ENCODE measurements at places on chromosomes 4 and X. TPM values are rescaled to one million over a fixed set of nuclear protein-coding genes. Genes with fewer than 3 reads are reported as not detected.

CPLX1 gene
- not detected for total RNA-seq

IL9R gene
- not detected for total RNA-seq

GRCh38 chr4:69830560-69831269 lies 29.2 kb downstream of the SULT1E1 start:
- H3K27ac ChIP-seq = no peak overlapping the region
- no peaks in the 10 kb centered on the region for H3K36me3 ChIP-seq
- no peak for DNase-seq
- no peaks in the 10 kb centered on the region for H3K27me3 ChIP-seq
- H3K4me3 ChIP-seq = no peak overlapping the region

- H3K27ac ChIP-seq = no peak overlapping the region
- H3K4me1 ChIP-seq = peaks cover 9% of the 10 kb centered on the region
- peak; percentile 72 for DNase-seq
- peaks cover 18% of the 10 kb centered on the region for H3K27me3 ChIP-seq
- H3K36me3 ChIP-seq = peaks cover 3% of the 10 kb centered on the region
- H3K4me3 ChIP-seq = no peak overlapping the region
These were observed 13.2 kb upstream of the PDE6B start for GRCh38 chr4:612052-612748.

DNA sequence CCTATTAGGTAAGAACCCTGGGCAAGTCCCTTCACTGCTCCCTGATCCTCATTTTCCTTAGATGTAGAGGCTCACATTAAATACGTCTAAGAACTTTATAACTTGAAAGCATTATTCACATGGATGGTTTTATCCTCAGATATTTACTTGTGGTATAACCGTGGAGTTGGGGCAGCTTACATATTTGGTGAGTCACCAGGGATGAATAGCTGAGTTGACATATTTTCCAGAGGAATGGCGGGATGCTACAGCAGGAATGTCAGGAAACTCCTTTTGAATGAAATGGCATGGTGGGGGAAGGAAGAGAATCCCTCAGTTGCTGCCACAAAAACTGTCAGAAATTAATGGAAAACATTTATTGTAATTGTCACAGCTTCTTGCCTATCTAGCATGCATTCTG lies 165.3 kb upstream of the RPS6KA3 start:
- peaks cover 3% of the 10 kb centered on the region for H3K4me1 ChIP-seq
- DNase-seq = no peak
- H3K27me3 ChIP-seq = no peaks in the 10 kb centered on the region
- no peak overlapping the region for H3K27ac ChIP-seq
- H3K4me3 ChIP-seq = no peak overlapping the region

GRCh38 chr4:153651587-153651986 lies 32.5 kb upstream of the TLR2 start:
- H3K4me3 ChIP-seq = no peak overlapping the region
- H3K36me3 ChIP-seq = no peaks in the 10 kb centered on the region
- peaks cover 61% of the 10 kb centered on the region for H3K4me1 ChIP-seq
- peak overlapping the region; percentile 6 for H3K27ac ChIP-seq
- no peaks in the 10 kb centered on the region for H3K27me3 ChIP-seq

DNA sequence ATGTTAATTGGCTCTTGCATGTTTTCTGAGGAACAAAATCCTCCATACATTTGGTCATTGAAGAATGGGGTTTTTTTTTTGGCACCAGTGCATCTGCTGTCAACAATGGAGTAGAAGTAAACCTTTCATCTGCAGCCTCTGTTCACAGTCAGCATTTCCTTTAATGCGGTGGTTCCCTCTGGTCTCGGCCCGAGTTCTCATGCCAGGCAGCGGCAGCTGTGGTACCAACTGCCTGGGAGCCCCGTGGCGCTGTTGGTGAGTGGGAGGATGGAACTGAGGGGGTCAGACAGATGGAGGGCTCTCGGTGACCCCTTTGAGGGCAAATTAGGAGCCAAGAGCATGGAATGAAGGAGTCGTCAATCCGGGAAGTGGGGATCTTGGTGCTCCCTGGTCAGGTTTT lies 114.7 kb downstream of the AFF1 start:
- peaks cover 18% of the 10 kb centered on the region for H3K4me1 ChIP-seq
- DNase-seq = no peak
- no peaks in the 10 kb centered on the region for H3K27me3 ChIP-seq

DNA sequence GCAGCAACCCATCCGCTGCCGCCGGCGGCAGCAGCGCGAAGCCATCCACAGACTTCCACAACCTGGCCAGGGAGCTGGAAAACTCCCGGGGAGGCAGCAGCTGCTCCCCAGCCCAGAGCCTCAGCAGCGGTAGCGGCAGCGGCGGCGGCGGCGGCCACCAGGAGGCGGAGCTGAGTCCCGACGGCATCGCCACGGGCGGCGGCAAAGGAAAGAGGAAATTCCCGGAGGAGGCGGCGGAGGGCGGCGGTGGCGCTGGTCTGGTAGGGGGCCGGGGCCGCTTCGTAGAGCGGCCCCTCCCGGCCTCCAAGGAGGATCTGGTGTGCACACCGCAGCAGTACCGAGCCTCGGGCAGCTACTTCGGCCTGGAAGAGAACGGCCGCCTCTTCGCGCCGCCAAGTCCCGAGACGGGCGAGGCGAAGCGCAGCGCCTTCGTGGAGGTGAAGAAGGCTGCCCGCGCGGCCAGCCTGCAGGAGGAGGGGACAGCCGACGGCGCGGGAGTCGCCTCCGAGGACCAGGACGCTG lies 4.9 kb downstream of the PRDM8 start:
- peaks cover 21% of the 10 kb centered on the region for H3K4me1 ChIP-seq
- DNase-seq = no peak
- H3K27me3 ChIP-seq = peaks cover 68% of the 10 kb centered on the region
- no peak overlapping the region for H3K27ac ChIP-seq

GRCh38 chr4:5882947-5883346 lies 9.9 kb downstream of the CRMP1 start:
- no peak overlapping the region for H3K27ac ChIP-seq
- H3K4me3 ChIP-seq = no peak overlapping the region
- H3K27me3 ChIP-seq = no peaks in the 10 kb centered on the region
- DNase-seq = no peak

- no peak overlapping the region for H3K4me3 ChIP-seq
- no peak for DNase-seq
- H3K4me1 ChIP-seq = peaks cover 6% of the 10 kb centered on the region
- no peaks in the 10 kb centered on the region for H3K27me3 ChIP-seq
These were observed 17.7 kb downstream of the CD99L2 start for GRCh38 chrX:150880808-150881165.

GRCh38 chr4:7426525-7427171 lies 8.1 kb downstream of the PSAPL1 start:
- peaks cover 2% of the 10 kb centered on the region for H3K27me3 ChIP-seq
- peaks cover 9% of the 10 kb centered on the region for H3K4me1 ChIP-seq
- no peak overlapping the region for H3K4me3 ChIP-seq
- no peaks in the 10 kb centered on the region for H3K36me3 ChIP-seq
- no peak for DNase-seq
- H3K27ac ChIP-seq = no peak overlapping the region

DNA sequence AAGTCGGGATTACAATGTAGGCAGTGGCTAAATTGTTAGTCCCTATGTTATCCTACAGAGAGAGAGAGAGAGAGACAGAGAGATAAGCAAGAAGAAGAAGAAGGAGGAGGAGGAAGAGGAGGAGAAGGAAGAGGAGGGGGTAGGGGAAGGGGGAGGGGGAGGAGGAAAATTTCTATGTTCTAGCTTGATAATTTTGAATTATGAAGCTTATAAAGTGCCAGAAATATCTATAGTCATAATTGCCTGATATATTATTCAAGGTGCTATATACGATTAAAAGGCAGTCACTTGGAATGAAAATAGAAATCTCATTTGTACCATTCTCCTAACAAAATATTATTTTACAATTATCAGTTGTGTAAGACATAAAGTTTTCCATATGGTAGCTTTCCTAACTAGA lies 122.4 kb upstream of the PRR32 start:
- no peak overlapping the region for H3K27ac ChIP-seq
- H3K4me3 ChIP-seq = no peak overlapping the region
- no peak for DNase-seq

GRCh38 chrX:817759-818300 lies 187.2 kb downstream of the SHOX start:
- no peak overlapping the region for H3K4me3 ChIP-seq
- no peak overlapping the region for H3K27ac ChIP-seq
- H3K36me3 ChIP-seq = peaks cover 4% of the 10 kb centered on the region

GRCh38 chr4:170089668-170090351 lies at the start of gene AADAT:
Gene AADAT, minus strand, starts transcription at chr4:170089956. Its CDS starts 266 bp downstream, at chr4:170089690.
- H3K27ac ChIP-seq = peak within 1 kb of the TSS; percentile 68
- H3K4me1 ChIP-seq = peaks cover 21% of the 10 kb centered on the region
- no peak for DNase-seq
- no peaks in the 10 kb centered on the region for H3K27me3 ChIP-seq
- peaks cover 8% of the 10 kb centered on the region for H3K36me3 ChIP-seq

- no peak overlapping the region for H3K27ac ChIP-seq
- no peaks in the 10 kb centered on the region for H3K4me1 ChIP-seq
- no peaks in the 10 kb centered on the region for H3K27me3 ChIP-seq
- DNase-seq = no peak
These were observed 23.2 kb downstream of the IL15 start for GRCh38 chr4:141659539-141659938.

DNA sequence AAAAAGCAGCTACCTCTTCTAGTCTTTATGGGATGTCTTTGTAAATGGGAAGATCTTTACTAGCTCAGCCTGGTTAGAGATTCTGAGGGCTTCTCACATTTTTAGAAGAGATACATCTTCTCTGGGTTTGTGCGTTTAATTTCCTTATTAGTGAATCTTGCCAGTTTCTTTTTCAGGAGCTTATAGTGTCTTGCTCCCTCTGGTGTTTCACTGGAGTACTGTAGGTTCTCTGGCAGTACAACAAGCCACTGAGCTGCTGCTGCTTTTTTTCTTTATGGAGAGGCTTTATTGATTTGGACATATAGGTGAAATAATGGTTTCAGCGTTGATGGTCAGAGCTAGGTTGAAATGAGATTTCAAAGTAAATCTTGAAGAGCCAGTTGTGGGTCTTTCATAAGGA lies 82.9 kb downstream of the LAS1L start:
- no peak overlapping the region for H3K4me3 ChIP-seq
- no peaks in the 10 kb centered on the region for H3K36me3 ChIP-seq
- no peak for DNase-seq
- H3K27ac ChIP-seq = no peak overlapping the region
- no peaks in the 10 kb centered on the region for H3K4me1 ChIP-seq

DNA sequence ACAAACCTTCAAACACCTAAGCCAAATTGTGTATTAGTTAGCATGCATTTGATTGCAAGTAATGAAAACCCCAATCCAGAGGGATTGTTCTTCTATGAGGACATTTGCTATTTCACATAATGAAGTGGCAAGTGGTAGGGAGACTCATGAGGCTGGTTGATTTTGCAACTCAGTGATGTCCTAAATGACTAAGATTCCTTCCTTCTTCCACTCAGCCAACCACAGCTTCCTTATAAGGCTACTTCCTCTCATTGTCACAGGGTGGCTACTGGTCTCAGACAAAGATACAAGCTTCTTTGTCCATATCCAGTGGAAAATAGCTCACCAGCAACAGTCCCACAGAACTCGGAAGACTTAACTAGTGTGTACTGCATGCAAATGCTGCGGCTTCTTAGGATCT lies 5.3 kb upstream of the OTC start:
- no peak overlapping the region for H3K27ac ChIP-seq
- H3K4me3 ChIP-seq = no peak overlapping the region

- H3K27ac ChIP-seq = no peak within 1 kb of the TSS
- H3K4me1 ChIP-seq = peaks cover 5% of the 10 kb centered on the region
- H3K27me3 ChIP-seq = no peaks in the 10 kb centered on the region
- H3K36me3 ChIP-seq = peaks cover 1% of the 10 kb centered on the region
These were observed at the start of gene ZRSR2 for GRCh38 chrX:15789979-15790768. Gene ZRSR2, plus strand, starts transcription at chrX:15790484. Its CDS starts 12 bp downstream, at chrX:15790496.

GRCh38 chr4:155964016-155964891 lies 10.6 kb upstream of the CTSO start:
- no peak for DNase-seq
- H3K4me1 ChIP-seq = peaks cover 22% of the 10 kb centered on the region
- H3K36me3 ChIP-seq = no peaks in the 10 kb centered on the region
- no peak overlapping the region for H3K4me3 ChIP-seq
- peak overlapping the region; percentile 23 for H3K27ac ChIP-seq
- no peaks in the 10 kb centered on the region for H3K27me3 ChIP-seq

DNA sequence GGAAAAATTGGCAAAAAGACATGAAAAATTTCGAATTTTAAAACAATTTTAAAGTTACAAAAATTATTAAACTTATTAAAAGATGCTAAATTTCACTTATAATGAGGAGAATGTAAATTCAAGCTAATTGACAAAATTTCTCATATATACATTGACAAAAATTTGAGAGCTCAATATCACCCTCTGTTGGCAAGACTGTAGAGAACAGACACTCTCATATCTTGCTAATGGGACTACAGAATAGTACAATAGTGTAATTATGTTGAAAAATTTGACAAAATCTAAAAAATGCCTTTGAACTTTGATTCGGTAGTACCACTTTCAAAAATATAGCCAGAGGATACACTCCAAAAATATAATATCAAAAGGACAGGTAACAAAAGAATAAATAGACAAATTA lies 29.8 kb downstream of the DCAF8L2 start:
- no peak overlapping the region for H3K4me3 ChIP-seq
- no peaks in the 10 kb centered on the region for H3K36me3 ChIP-seq
- no peaks in the 10 kb centered on the region for H3K4me1 ChIP-seq

DNA sequence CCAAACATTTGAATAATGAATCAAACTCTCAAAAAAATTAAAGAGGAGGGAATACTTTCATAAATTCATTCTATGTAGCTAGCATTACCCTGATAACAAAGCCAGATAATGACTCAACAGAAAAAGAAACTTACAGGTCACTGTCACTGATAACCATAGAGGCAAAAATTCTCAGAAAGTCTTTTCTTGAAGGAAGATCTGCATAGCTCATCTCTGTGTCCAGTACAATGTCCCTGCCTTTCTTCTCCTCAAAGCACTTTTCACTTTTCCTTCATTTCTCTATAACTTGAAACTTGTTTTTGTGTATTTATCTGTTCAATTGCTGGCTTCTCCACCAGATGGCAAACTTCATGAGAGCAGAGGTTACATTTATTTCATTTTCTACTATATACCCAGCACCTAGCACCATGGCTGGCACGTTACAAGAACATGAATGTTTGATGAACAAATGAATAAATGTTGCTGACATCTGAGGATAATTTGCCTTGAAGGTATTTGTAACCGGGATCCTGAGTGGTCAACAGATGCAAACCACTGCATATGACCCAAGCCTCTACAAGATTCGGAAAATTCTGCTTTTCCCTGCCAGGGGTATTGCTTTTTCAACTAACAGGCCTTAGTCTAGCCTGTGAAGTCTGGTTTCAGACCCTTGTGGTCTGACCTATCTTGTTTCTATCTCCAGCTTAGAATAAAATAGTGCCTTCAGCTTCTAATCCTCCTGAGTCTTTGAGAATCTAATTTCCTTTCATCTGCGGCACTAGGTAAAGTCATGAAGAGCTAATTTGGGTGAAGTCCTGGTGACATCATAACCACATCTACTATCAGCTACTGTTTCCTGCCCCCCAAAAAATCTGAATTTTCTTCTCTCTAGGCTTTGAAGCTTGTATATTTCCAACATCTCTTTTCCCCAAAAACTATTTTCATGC lies 52.5 kb upstream of the ANTXR2 start:
- no peak overlapping the region for H3K27ac ChIP-seq
- DNase-seq = no peak
- peaks cover 10% of the 10 kb centered on the region for H3K27me3 ChIP-seq
- peaks cover 6% of the 10 kb centered on the region for H3K4me1 ChIP-seq
- no peaks in the 10 kb centered on the region for H3K36me3 ChIP-seq

- no peak overlapping the region for H3K27ac ChIP-seq
- H3K36me3 ChIP-seq = no peaks in the 10 kb centered on the region
- no peaks in the 10 kb centered on the region for H3K4me1 ChIP-seq
- no peak overlapping the region for H3K4me3 ChIP-seq
- DNase-seq = no peak
These were observed 6.3 kb downstream of the GABRA4 start for GRCh38 chr4:46986922-46987638.
